ENCODE measurements at places on chromosomes 3 and 15. TPM values are rescaled to one million over a fixed set of nuclear protein-coding genes. Genes with fewer than 3 reads are reported as not detected.

Gene CD86
- not detected for total RNA-seq

Gene SLC22A14
- not detected for total RNA-seq

Gene GPR176
- total RNA-seq = 13.2 TPM

Gene TMEM45A
- 2.4 TPM for total RNA-seq

Gene COL7A1
- total RNA-seq = 191 TPM

Gene FEZF2
- not detected for total RNA-seq

Gene GPR171
- not detected for total RNA-seq

Gene TBC1D2B
- 15.8 TPM for total RNA-seq

Gene LPCAT4
- total RNA-seq = 49.5 TPM

Gene LRRC49
- 3.5 TPM for total RNA-seq

Gene HESX1
- total RNA-seq = not detected

Gene GOLGA6B
- total RNA-seq = not detected

Gene MEIS2
- total RNA-seq = 9.7 TPM

Gene WDR76
- 13.2 TPM for total RNA-seq

Gene KCNMB2
- total RNA-seq = not detected

Gene B2M
- total RNA-seq = 409 TPM
